A673 (cell line): ENCODE measurements at places on chromosomes 12 and 14. TPM values are rescaled to one million over a fixed set of nuclear protein-coding genes. Genes with fewer than 3 reads are reported as not detected.

Gene PRKD1
- total RNA-seq: 41.5 and 45.7 TPM in 2 replicates

GRCh38 chr12:5242440-5242839 is 189.5 kb upstream of the NTF3 start:
- no peaks in the 10 kb centered on the region for H3K4me1 ChIP-seq
- H3K27me3 ChIP-seq: no peaks in the 10 kb centered on the region
- no peak overlapping the region for H3K4me3 ChIP-seq
- H3K27ac ChIP-seq: no peak overlapping the region
- no peaks in the 10 kb centered on the region for H3K36me3 ChIP-seq
- DNase-seq: no peak

DNA sequence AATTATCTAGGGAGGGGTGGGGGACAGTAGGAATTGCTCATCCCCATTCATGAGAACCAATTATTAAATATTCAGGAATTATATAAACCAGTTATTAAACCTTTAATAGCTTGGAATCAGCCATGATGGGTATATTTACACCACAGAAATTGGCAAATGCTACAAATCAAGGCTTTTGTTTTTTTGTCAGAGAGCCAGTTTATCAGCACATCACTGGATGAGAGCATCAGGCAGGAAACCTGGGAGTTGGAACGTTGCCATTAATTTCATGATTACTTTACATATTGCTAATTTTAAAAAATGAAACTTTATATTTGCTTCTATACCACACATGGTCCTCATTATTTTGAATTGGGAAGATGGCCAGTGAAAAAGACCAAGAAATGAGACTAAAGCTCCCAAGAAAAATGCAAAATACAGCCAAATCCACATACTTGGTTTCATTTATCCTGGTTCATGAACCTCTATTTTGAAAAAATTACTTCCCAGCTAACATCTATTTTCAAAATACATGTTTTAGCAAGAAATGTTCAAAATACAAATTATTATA is 48.4 kb downstream of the ATL1 start:
- H3K27me3 ChIP-seq: no peaks in the 10 kb centered on the region
- H3K4me3 ChIP-seq: no peak overlapping the region
- peaks cover 19% of the 10 kb centered on the region for H3K4me1 ChIP-seq
- no peak for DNase-seq

GRCh38 chr14:51999084-51999483 is 9.7 kb downstream of the RTRAF start:
- peaks cover 5% of the 10 kb centered on the region for H3K4me1 ChIP-seq
- DNase-seq: no peak
- H3K4me3 ChIP-seq: no peak overlapping the region
- peaks cover 79% of the 10 kb centered on the region for H3K36me3 ChIP-seq
- no peaks in the 10 kb centered on the region for H3K27me3 ChIP-seq
- no peak overlapping the region for H3K27ac ChIP-seq

GRCh38 chr12:125287155-125287847 is 222.1 kb downstream of the AACS start:
- no peak overlapping the region for H3K27ac ChIP-seq
- no peaks in the 10 kb centered on the region for H3K36me3 ChIP-seq
- no peak overlapping the region for H3K4me3 ChIP-seq
- no peak for DNase-seq
- peaks cover 23% of the 10 kb centered on the region for H3K27me3 ChIP-seq

- H3K27ac ChIP-seq: no peak overlapping the region
- H3K27me3 ChIP-seq: no peaks in the 10 kb centered on the region
- peaks cover 13% of the 10 kb centered on the region for H3K4me1 ChIP-seq
- no peak for DNase-seq
These were observed 125.5 kb downstream of the GPR135 start for GRCh38 chr14:59339524-59340330.

- H3K27ac ChIP-seq: no peak overlapping the region
- H3K27me3 ChIP-seq: no peaks in the 10 kb centered on the region
- H3K4me1 ChIP-seq: no peaks in the 10 kb centered on the region
- H3K4me3 ChIP-seq: no peak overlapping the region
- peak; percentile 34 for DNase-seq
These were observed 212.6 kb downstream of the SLC16A7 start for GRCh38 chr12:59808317-59808910.
